ENCODE measurements at places on chromosomes 2 and 18.

DNA sequence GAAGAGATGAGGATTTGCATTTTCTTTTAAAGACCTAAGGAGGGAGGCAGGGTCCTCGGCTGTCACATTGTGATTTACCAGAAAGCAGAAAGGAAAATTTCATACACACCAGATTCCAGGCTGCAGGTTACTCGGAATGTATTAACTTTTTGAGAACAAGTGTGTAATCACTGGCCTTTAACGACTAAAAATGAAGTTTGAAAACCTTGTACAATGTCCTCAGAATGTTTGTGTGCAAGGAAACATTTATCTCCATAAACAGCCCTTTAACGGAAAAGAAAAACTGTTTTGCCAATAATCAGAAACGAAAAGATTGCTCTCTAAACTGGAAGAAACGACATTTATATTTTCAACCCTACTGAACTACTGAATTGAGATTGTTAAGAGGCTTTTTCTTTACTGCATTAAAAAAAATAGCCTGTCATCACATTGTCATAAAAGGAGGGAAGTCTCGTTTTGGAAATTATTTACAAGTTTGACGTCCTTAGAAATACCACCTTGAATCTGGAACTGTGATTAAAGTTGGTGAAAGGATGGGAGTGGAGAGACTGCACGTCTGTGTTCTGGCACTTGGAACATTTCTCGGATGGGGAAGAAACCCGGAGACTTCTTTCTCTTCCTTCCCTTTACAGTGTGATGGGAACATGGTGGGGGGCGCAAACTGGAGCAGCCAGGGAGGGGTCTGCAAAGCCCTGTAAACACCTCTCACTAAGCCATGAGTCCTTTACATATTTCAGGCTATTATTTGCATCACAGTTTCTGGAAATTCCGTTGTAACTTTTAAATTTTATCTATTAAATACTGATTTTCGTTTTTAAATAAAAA lies 134.1 kb upstream of the SIX3 start:
- DNase-seq: no peak

GRCh38 chr2:65548576-65549256 lies 116.3 kb upstream of the SPRED2 start:
- DNase-seq: no peak

DNA sequence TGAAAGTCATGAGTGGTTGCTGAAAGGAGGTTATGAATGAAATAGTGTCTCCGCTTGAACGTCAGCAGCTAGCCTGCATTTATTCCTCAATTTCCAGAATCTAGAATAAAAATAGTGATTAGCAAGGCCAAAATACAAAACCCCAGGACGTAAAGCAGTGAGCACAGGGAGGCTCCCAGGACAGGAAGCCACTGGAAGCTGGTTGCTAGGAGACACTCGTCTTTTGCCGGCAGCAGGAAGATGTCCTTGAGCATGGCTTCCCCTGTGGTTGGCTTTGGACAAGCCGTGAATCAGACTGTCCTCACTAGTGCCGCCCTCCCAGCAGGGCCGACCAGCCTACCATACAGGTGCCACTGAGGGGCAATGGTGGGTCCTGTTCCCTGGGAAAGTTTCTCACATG lies 374.4 kb downstream of the MTX2 start:
- peak; percentile 93 for DNase-seq

DNA sequence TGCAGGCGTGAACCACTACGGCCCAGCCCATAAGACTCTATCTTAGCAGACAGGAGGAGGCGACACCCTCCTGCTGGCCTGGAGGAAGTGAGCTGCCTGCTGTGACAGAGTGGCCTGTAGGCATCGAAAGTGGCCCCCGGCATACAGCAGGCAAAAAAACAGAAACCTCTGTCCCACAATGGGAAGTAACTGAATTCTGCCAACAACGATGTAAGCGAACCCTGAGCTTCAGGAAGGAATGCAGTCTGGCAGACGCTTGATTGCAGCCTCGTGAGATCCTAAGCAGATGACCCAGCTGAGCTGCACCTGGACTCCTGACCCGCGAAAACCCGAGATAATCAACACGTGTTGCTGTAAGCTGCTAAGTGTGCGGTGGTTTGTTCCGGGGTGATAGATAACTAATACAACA lies 13.6 kb downstream of the MRO start:
- peak; percentile 80 for DNase-seq

- no peak for DNase-seq
Observed at GRCh38 chr2:151657667-151658076, 76.6 kb downstream of the NEB start.

DNA sequence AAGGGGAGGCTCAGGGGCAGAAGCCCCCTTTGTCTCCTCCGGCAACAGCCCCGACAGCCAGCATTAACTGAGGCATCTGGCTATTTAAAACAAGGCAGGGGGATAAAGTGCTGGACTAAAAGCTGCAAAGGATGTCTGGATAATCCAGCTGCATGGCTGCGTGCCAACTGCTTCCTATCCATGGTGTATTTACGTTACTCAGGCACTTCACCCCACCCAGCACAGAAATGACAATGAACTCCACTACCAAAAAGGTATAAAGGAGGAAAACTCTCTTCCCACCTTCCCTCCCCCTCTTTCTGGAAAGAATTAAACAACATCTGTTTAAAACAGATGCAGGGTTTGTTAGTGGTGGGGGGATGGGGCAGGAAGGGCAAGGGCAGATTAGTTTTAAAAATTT lies 82.5 kb downstream of the SPRED2 start:
- DNase-seq: peak; percentile 90

GRCh38 chr2:221203856-221204255 lies 368.2 kb downstream of the EPHA4 start:
- DNase-seq: peak; percentile 53

DNA sequence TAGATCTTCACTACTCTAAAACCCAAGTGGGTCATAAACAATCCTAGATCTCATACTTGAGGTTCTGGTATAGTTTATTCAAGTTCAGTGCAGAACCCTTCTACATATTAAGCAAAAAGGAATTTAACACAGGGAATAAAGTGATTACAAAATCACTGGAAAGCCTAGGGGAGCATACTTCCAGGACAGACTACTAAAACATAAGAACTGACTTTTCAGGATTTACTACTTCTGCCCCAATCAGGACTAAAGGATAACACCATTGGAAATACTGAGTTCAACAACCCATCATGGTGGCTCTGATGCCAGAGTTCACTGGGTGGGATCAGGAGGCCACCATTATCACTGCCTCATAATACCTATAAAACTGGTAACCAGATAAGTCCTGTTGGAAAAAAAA lies 123.6 kb downstream of the DNAH7 start:
- DNase-seq: no peak

GRCh38 chr2:224832207-224832606 lies 116.0 kb upstream of the CCDC195 start:
- no peak for DNase-seq

DNA sequence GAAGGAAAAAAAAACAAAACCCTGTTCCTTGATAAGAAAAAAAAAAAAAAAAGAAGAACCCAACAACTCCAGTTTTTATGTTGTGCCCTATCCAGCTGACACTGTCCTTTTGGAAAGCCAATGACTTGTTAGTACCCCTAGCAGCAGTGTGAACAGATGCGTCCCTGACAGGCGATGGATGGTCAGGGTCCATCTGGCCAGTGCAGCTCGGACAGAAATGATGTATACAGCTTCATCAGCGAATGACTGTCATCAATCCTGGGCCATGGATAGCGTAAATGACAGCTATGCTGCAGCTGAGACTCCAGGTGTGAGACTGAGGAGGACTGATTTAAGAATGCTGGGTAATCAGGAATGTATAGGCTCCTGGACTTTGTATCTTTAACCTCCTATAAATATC lies 318.8 kb upstream of the FIGN start:
- DNase-seq: no peak

- peak; percentile 74 for DNase-seq
Observed at GRCh38 chr2:102442967-102443828, 20.2 kb downstream of the IL18RAP start.

- DNase-seq: no peak
Observed at GRCh38 chr2:147223553-147224060, 621.2 kb upstream of the ACVR2A start.

- peak; percentile 40 for DNase-seq
Observed at GRCh38 chr2:96153991-96154431, 8.8 kb upstream of the DUSP2 start.

DNA sequence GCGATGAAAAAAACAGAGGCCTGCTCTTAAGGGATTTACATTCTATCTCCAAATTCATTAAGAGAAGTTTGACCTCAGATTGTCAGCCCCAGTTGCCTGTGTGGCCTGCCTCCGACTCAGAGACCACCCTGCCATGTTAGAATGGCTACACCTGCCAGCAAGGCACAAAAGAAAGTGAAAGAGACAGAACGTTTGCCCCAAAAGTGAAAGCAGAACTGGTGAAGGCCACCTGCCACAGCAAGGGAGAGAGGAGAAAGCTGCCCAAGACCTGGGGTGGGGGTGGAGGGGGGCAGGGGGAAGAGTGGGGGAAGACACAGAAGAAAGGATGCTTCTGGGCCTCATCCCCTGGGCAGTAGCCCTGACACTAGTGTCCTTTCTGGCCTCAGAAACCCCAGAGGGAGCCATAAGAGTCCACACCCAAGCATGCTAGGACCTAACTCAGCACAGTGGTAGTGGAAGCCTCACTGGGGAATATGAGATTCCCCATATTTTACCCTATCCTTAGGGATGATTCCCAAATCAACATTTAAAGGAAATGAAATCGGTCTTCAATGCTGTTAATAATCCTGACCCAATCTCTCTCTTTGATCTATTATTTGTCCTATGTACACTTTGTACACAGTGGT lies 389.7 kb downstream of the TXNL1 start:
- DNase-seq: peak; percentile 11

GRCh38 chr2:231518771-231519170 lies 11.5 kb downstream of the NMUR1 start:
- DNase-seq: no peak

DNA sequence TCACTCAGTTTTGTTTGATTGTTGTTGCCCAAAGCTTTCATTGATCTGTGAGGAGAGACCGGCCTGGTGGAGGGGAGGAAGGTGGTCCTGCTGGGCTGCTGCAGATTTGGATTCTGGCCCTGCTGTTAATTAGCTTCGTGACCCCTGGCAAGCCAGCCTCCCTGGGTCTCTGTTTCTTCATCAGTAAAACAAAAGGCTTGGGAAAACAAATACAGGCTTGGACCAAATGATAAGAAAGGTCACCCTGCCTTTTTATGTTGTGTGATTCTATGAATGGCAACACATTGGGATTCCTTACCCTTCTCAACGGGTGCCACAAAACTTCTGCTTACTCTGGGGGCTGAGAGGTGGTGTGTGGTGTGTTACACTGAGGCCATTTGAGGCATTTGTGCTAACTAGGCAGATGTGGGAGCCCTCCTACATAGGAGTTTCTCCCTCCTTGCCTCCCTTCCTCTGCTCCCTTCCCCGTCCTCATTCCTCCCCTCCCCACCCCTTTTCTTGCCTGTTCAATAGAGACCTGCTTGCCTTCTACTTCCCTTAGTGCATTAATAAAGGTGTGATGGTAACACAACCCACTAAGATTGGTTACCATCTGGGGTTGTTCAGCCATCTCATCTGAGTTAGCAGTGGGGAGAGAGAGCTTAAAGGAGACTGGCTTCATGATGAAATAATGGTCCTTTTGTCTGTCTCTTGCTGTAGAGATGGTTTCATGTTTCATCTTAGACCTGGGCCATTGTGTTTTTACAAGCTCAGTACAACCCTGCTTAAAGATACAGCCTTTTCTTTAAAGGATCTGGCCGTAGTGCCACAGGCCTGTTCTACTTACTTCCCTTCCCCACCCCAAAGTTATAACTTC lies 96.2 kb downstream of the TANC1 start:
- DNase-seq: no peak

- DNase-seq: peak; percentile 62
Observed at GRCh38 chr2:222613715-222614331, 42.1 kb downstream of the FARSB start.

GRCh38 chr18:48534364-48534763 lies 4.5 kb upstream of the CTIF start:
- DNase-seq: no peak

GRCh38 chr2:10240161-10240681 lies 62.5 kb upstream of the HPCAL1 start:
- DNase-seq: no peak

GRCh38 chr2:111715987-111716904 lies 167.7 kb downstream of the ANAPC1 start:
- no peak for DNase-seq

DNA sequence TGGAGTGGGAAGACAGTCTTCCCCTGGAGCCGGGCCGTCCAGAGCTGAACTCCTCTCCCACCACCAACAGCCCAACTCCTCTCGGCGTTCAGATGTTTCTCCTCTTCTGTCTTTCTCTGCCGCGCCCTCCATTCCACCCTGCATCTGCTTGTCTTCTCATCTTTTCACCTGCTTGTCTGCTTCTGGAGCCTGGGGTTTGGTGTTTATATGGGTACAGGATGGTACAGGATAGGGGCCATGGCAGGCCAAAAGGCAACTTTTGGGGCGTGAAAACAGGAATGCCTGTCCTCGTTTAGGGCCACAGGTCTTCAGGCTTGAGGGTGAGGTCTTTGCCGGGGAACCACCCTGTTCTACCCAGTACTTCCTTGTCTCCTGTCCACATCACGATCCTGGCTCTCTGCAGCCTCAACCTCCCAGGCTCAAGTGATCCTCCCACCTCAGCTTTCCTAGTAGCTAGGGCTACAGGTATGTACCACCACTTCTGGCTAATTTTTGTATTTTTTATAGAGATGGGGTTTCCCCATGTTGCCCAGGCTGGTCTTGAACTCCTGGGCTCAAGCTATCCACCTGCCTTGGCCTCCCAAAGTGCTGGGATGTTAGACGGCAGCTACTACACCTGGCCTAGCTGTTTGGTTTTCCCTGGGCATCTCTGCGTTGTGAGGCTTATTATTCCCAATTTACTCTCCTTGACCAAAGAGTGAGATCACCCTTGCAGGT lies 60.8 kb upstream of the REL start:
- DNase-seq: no peak

DNA sequence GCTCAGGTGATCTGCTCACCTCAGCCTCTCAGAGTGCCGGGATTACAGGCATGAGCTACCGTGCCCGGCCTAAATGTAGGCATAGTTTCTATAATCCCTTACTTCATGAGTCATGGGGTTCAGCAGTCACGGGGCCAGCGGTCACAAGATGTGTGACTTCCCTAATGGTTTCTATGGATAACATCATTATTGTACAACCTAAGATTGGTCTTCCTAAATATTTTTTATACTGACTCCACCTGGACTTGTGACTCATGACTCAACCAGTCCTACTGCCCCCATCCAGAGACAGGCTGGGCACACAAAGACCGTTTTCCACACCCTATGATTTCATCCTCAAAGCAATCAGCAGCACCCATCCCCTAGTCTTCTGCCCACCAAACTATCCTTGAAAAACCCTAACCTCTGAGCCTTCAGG lies 15.9 kb downstream of the FAM210A start:
- DNase-seq: no peak

All from DMS53 (cell line).